ENCODE measurements at places on chromosomes 5 and 9.

GRCh38 chr5:18375641-18376040, 741.4 kb downstream of the TAF11L14 start:
- DNase-seq: no peak

GRCh38 chr9:91176426-91176825, 185.3 kb downstream of the AUH start:
- no peak for DNase-seq

GRCh38 chr5:60699288-60699608, 718 bp downstream of the DEPDC1B start:
- DNase-seq: no peak

GRCh38 chr5:154567155-154567554, 89.1 kb upstream of the HAND1 start:
- no peak for DNase-seq

DNA sequence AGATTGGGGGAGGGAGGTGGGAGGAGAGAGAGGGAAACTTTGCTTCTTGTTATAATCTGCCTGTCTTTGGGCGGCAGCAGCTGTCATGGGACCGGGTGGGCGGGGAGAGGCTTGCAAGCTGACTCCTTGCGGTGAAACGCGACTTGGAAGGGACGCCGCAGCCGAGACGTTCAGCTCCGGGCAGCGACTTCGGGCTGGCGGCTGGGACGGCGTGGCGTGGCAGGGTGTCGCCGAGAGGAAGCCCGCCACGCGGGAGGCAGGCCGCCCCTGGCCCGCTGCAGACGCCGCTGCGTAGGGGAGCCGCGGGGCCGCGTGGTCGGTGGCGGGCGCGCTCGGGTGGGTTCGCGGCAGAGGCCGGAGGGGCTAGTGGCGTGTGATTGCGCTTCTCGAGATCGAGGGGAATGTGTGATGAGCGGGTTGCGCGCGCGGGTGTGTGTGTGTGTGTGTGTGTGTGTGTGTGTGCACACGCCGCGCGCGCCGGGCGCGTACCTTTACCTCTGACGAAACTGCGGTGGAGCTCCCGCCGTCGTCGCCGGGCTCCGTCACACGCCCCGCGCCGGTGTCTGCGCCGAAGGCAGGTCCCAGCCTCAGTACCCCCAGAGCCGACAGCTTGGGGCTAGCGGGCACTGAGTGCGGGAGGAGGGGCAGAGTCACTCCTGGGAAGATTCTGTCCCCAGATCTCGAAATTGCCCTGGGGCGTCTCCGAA, 1.7 kb downstream of the PPARGC1B start:
- DNase-seq: peak; percentile 94

DNA sequence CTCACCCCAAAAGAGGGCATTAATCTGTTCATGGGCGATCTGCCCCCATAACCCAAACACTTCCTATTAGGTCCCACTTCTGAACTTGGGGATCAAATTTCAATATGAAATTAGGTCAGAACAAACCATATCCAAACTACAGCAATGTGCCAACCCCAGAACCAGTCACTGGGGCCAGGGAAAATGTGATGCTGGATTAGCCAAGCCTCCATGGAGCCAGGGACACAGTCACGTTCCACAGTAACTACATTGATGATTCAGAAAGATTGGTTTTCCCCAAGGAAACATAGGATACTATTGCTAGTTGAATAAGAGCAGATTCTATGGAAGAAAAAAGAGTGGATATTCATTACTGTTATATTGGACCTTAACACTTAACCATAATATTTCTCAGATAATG, 84.2 kb downstream of the GIN1 start:
- DNase-seq: no peak

- no peak for DNase-seq
These were observed 82.9 kb downstream of the PHF2 start for GRCh38 chr9:93659044-93659836.

- no peak for DNase-seq
These were observed 10.6 kb upstream of the MEGF9 start for GRCh38 chr9:120724757-120725400.

- peak; percentile 65 for DNase-seq
These were observed 60.5 kb downstream of the GLDC start for GRCh38 chr9:6584881-6585597.

GRCh38 chr5:126525630-126526245, 69.3 kb downstream of the ALDH7A1 start:
- DNase-seq: no peak

GRCh38 chr5:57488215-57488955, 5.8 kb upstream of the ACTBL2 start:
- DNase-seq: peak; percentile 17

GRCh38 chr5:175878544-175879438, 7.4 kb downstream of the CPLX2 start:
- no peak for DNase-seq

DNA sequence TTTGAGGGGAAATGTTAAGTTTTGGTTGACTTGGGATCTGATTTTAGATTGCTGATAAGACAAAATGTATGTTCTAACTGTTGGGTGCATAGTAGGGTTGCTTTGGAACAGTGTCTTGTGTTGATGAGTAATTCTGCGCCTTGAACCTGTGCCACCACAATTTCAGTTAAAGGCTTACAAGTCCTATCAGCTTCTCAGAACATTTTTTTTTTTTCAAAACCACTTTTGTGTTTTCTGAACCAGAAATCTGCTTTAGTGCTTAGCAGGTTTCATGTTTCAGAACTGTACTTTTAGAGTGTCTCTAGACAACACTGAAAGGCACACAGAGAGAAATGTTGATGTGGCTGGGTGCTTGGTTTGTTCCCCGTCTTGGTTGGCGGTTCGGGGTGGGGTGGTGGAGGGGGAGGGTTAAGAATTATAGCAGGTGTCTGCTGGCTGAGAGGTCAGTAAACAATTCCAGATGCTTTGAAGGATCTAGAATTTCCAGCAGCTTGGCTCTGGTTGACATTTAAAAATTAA, 84.6 kb downstream of the ANKRD55 start:
- peak; percentile 92 for DNase-seq

- DNase-seq: no peak
These were observed 38.7 kb downstream of the BASP1 start for GRCh38 chr5:17256171-17256570.

GRCh38 chr5:61621202-61621650, 289.2 kb downstream of the ZSWIM6 start:
- no peak for DNase-seq

- no peak for DNase-seq
These were observed 63.3 kb upstream of the ZFR start for GRCh38 chr5:32507738-32508434.

DNA sequence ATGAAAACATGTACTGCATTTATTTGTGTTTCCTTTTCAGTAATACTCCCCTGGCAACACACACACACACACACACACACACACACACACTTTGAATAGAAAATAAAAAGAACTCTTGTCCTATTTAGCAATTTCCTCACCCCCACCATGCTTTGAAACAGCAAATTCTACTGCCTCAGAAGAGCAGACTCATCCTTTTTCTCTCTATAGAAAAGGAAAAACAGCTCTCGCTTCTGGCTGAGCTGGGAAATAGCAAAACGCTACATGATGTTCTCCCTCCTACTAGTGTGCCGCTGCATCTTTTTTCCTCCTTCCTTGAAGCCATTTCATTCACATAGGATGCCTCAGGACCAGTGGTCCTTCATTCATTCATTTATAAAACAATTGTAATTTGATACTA, 453.6 kb downstream of the CSNK1G3 start:
- DNase-seq: no peak

- DNase-seq: no peak
These were observed 2.5 kb downstream of the SH3PXD2B start for GRCh38 chr5:172451771-172452197.

DNA sequence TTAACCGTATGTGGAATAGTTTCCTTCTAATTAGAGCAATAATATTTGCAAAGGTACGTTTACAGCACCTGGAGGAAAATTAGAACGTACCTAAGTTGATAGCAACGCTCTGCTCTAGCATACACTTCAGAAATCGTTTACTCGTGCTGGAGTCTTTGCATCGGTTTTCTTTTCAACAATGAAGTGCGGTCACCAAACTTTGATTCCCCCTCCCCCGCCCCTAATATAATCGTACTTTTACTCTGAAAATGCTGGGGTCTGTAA, 506 bp downstream of the ADAMTS19 start:
- no peak for DNase-seq

DNA sequence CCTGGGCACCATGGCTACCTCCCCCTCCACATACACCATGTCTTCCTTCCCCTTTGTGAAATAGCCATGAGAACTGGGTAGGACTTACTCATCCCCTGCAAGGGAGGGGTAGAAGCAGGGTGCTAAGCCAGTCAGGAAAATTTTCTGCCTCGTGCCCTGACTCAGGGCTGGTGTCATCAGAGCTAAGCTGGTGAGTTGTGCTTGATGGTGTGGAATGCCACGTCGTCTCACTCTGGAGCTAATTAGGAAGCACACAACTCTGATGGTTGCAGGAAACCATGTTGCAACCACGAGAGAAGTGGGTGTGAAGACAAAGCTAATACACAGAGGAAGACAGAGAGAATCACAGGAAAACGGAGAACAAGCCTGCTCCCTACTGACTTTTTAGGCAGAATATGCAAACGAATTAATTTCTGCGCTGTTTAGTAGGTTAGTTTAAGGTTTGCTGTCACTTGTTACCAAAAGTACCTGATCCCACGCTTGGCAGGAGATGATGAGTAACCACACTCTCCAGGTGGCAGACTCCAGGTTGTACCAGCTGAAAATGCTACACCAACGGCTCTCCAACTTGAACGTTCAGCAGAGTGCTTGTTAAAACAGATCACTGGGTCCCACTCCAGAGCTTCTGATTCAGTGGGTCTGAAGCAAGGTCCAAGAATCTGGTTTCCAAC, 54.5 kb downstream of the STK10 start:
- DNase-seq: no peak

DNA sequence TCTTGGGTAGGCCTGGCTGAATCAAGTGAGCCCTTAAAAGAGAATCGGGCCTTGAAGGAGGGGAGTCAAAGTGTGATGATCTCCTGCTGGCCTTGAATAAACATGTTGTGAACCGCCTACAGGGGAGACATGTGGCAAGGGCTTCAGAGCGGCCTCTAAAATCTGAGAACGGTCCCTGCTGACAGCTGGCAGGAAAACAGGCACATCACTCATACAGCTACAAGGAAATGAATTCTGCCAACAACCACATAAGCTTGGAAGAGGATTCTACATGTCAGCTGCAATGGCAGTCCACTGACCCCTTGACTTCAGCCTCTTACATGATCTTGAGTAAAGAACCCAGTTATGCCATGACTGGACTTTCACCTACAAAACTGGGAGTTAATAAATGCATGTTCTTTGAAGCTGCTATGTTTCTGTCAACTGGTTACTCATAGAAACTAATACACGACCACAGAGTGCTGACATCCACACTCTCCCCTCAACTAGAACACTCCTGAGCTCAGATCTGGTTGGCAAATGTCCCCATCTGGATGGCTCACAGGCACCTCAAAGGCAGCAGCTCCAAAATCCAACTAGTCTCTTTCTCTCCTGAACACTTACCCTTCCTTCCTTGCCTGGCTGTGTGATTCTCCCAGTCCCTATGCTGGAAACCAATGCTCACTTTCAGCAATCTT, 333.1 kb downstream of the ASTN2 start:
- DNase-seq: peak; percentile 3

- DNase-seq: no peak
These were observed 10.6 kb upstream of the NNT start for GRCh38 chr5:43592363-43592762.

DNA sequence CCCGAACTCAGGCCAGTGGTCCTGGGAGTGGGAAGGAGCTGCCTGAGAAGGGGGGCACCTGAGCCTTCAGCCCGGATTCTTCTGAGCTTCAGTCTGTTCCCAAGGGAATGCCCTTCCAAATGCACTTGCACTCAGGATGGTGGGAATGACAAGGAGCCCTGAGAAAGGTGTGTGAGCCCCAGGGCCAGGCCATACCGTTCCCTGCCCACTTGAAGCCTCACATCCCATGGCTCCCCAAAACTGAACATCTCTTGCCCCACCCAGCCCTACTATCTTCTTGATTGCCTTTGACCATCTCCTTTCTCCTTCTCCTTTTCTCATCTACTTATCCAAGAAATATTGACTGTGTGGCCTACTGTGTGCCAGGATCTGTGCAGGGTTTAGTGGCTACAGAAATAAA, 84.4 kb upstream of the HSPA9 start:
- no peak for DNase-seq

DNA sequence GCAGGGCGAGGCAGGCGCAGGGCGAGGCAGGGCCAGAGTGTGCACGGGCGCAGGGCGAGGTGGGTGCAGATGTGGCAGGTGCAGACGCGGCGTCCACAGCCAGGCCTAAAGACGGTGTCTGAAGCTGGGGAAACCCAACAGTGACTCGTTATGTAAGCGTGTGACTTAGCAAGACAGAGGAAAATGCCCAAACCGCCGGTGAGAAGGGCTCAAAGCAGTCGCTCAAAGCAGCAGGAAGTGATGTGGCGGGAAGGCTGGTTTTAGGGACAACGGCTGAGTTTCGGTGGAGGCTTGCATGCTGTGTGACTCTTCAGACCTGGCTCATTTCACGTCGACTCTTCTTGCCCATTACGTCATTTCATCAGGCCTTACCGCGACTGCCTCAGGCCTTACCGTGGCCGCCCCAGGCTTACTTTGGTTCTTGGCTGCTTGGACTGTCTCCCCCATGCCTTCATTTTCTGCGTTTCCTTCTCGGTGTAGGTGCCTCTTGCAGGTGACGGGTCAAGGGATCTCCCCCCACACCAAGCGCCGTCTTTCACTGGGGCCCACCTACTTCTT, 50.5 kb upstream of the EXOC3 start:
- peak; percentile 98 for DNase-seq

DNA sequence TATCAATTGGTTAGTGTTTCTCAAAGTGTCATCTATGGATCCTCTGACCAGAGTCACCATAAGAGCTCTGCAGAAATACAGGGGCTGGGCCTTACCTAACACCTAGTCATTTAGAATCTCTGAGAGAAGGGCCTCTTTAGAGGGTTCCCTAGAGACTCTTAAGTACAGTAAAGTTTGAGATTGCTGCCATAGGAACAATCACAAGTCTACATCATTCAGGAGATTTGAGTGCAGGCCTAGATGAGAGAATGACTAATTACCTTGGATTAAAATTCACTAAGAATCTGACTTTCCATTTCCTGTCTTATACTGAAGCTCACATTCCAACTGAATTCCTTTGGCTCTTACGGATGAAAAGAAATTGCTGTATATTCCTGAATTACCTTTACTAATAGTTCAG, 182.1 kb upstream of the PTGER4 start:
- no peak for DNase-seq

DNA sequence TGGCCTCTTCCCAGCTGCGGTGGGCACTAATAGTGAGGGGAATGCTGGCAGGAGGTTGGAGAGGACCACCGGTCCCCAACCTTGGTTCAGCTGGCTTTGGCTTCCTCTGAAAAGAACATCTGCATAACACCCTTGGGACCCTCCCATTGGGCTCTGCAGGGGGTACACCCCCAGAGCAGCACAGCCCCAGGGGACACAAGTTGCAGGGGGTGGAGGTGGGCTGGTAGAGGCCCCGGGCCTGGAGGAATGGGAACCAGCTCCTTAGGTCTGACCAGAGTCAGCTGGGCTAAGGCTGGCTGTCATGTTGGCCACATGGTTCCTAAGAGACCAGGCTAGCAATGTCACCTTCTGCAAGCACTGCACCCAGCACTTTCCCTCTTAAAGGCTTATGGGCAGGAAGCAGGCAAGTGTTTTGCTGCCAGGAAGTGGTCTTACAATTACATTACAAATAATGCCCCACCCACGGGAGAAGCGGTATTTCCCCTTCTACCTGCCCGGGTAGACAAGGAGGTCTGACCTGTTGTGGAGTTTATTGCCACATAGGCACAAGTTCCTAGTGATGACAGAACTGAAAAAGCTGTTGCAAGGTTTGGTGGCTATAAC, 18.1 kb downstream of the GCNT4 start:
- DNase-seq: peak; percentile 20

GRCh38 chr5:154860765-154861164, 2.3 kb downstream of the CNOT8 start:
- DNase-seq: peak; percentile 7

Data from GM12865 (cell line).